ENCODE measurements at places on chromosomes 5 and 9.

DNA sequence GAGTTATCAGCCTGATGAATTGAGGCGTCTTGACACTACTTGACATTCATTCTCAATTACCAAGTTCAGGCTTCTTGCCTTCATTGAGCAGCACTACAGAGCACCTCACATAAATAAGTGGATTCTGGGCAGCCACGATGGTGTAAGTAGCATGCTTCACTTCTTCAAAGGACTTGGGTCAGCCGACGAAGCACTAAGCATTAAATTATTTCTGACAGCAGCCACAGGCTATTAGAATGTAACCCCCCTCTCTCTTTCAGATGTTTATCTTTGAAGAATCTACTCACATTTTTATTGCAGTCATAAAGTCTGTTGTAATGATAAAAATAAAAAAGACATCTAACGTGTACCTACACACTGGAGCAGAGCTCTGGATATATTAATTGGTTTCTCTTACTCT, 45.9 kb upstream of the VPS13A start:
- DNase-seq, result no peak

DNA sequence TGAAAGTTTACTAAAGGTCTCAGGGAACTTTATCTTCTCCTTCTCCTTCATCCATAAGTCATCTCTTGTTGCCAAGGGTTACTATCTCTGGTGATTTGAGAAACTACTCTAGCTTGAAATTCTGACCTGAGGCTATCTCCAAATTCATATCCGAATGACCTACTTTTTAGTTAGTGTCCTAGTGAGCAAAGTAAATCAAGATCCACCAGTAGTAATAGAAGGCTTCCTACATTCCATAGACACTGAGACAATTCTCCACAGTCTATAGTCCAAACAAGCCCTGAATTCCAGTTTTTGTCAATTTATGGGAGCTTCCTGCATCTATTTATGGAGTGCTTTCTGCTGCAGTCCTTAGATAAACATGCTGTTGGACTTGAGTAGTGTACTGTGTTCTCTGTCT, 5.0 kb downstream of the IL7R start:
- no peak for DNase-seq

- no peak for DNase-seq
Observed at GRCh38 chr5:140033037-140033760, 9.9 kb downstream of the NRG2 start.

GRCh38 chr5:33267801-33268200, 173.0 kb upstream of the TARS1 start:
- DNase-seq, result no peak

DNA sequence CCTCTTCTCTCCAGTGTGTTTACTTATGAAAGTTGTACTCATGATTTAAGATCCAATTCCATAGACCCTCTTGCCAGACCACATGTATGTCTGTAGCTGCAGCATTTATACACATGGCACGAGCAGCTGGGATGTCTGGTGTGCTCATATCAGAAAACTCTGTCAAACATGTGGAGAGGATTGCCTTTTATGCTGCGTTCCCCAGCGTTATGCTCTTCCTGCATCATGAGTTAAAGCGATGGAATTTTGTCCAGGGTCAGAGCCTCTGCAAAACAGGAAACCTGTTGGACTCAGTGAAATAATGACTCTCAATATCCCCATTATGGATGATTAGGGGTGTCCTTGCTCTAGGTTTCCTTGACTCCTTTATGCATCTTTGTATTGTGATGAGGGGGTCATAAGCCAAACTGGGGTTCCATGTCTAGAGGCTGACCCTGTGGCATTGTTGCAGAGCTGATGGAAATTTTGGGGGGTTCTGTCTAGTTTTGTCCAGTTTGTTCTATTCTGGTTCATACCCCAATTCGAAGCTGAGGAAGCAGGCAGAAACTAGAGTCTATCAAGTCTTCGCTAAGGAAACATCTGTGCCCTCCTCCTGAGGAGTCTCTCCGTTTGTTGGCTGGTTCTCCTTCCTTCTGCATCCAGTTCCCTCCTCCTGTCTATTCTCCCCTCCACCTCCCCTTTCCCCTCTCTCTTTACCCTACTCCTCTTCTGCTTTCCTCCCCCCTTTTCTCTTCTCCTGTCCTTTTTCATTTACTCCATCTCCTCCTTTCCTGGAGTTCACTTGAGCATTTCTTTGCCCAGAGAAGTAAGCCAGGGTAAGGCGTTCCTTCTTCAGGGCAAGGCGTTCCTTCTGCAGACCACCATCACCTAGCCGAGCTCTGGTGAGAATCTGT, 252.8 kb downstream of the MAST4 start:
- DNase-seq, result no peak

DNA sequence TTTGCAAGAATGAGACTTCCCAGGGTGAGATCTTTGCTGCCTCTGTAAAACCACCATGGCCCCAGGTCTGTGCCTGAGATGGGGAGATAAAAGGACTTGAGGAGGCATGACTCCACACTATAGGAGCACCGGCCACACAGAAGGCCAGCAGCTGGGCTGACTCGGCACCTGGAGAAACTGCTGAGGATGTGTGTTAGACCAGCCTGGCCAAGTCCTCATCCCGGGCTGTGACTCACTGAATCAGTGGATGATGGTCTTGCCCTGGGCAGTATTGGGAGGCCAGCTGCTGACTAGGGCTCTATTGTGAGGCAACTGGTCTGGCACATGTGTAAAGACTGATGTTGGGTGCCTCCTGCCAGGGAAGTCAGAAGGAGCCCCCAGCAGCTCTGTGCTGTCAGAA, 286.2 kb downstream of the ACTL7B start:
- DNase-seq, result no peak

DNA sequence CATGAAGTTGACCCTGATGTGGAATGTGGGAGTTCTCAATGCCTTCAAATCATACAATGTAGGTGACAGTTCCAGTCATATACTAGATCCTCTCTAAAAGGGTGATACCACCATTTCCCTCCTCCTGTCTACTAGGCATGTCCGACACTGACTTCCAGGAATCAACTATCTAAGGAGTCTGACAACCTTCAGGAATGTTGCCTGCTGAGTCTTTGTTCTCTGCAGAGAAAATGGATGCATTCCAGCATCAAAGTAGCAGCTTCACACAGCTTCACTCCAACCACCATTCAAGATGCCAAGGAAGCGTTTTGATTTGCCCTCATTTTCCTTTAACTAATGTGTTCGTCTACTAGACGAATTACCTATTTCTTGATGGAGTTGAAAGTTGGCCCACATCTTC, 530.2 kb downstream of the EBF1 start:
- no peak for DNase-seq

DNA sequence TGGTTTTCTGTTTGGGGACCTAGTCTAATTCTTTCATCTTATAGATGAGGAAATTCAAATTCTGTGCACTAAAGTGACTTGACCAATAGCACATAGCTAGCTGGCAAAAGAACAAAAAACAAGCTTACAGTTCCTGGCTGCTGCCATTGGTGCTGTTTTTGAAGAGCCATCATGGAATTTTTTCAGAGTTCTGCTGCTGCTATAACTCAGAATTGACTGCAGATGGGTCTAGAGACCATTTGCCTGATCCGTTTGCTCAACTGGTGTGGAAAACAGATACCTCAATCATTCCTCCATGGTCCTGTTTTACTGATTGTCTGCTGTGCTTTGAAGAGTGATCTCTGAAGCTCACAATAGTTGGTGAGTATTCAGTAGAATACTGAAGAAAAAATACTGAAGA, 15.2 kb downstream of the FBXL7 start:
- no peak for DNase-seq

GRCh38 chr9:109894921-109895758, 115.1 kb downstream of the PALM2AKAP2 start:
- no peak for DNase-seq

DNA sequence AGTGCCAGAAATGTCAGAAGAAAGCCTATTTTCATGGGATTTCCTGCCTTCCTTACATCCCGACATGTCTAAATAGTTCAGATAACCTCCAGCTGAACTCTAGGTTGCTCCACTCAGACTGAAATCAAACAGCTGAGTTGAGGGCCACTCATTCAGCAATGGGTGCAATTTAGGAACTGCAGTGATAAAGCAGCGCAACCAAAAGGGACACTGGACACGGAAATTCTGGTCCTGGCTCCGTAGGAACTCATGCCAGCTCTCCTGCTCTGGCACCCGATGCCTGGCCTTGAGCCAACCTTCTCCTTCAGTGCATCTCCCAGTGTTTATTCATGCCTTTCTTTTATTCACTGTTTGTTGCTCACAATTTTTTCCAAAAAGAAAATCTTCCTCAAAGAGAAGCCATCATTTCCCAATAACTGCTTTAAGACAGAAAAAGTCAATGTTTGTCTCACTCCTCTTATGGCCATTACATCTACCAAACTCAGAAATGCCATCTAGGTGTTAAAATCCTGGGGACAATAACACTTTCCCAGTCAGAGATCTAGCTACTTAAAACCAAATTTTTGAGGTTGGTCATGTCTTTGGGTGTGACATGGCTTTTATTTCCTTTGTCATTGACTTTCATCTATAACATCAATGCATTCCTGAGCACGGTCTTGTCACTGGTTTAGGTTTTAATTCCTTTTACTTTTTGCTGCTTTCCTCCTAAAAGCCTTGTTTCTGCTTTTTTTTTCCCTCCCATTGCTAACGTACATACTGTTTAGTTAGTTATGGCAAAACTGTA, 126.9 kb downstream of the PDE4D start:
- DNase-seq, result no peak

DNA sequence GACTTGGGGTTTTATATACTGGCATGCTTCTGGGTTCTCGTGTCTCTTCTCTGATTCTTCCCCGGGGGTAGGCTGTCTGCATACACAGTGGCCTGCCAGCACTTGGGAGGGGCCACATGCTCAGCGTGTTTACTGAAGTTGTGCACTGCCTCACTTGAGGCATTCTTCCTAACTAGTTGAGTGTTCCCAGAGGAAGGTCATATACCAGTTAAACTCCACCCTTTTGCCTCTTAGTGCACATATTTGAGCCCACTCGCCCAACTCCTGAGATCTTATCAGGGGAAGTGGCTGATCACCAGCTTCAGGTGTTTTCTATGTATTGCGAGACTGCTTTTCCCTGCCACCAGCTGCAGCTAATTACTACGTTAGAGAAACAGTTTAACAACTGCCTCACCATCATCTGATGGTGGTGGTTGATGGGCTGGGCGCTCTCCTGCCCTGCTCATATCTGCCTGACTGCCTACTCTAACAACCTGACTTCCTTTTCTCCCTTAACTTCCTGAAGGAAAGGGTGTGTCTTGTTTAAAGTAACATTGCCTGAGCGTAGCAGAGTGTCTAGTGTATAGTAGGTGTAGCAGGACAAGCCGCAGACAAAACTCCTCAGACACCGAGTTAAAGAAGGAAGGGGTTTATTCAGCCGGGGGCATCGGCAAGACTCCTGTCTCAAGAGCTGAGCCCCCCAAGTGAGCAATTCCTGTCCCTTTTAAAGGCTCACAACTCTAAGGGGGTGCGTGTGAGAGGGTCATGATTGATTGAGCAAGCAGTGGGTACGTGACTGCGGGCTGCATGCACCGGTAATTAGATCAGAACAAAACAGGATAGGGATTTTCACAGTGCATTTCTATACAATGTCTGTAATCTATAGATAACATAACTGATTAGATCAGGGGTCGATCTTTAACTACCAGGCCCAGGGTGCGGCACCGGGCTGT, 60.1 kb upstream of the CLINT1 start:
- DNase-seq, result no peak

- DNase-seq, result no peak
Observed at GRCh38 chr5:173228639-173229381, 6.2 kb downstream of the NKX2-5 start.

DNA sequence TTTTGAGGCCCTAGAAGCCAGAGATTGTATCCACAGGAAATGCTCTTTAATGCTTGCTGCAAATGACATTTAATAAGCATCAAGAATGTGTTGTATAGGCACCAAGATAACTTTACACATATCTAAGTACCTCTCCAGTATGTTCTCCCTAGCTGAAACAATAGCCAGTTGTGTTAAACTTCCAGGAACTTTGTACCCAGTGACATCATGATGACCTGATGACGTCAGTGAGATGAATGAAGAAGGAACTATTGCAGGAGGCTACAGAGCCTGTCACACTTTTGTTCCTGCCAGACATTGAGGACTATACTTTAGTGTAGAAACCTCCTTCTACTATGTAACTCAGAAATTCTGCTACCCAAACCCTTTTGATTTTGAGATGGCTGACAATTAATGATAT, 129.8 kb downstream of the CD180 start:
- DNase-seq, result no peak

- peak; percentile 69 for DNase-seq
Observed at GRCh38 chr9:87849144-87849758, 33.4 kb upstream of the SPATA31E1 start.

GRCh38 chr5:111929867-111930266, 172.9 kb upstream of the NREP start:
- DNase-seq, result no peak

DNA sequence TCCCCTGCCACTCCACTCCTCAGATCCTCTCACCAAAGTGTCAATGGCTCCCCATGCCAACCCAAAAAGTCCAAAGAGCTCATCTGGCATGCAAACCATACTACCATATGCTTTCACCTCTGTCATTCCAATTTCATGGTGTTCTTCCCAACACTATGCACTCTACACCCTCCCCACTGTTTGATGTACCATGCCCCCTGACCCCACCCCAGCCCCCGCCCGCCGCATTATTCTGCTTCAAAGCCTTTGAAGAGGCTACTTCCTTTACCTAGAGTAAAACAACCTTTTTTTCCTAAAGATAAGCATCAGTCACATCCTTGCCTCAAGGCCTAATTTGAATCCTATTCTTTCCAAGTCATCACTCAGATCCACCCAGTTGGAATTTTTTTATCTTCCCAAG, 226.3 kb downstream of the DEPDC1B start:
- no peak for DNase-seq

DNA sequence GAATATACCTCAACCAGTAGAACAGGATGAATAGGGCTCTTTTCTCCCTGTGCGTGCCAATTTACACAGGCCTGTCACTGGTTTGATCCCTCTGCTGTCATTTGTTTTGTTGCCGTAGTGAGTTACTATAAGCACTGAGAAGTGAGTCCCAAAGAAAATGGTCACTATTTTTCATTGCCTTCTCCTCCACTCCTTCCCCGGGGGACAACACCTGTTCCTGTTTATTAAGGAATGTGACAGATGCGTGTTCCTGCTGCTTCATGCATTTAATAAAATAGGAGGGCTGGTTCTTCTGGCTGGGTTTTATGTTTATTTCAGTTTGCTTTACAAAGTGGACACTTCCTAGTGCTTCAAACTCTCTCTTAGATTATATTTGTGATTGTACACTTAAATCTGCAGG, 6.4 kb downstream of the THBS4 start:
- no peak for DNase-seq

All from left forelimb (tissue), 1 donor.